ENCODE measurements at places on chromosomes 7 and 10.
A peak's percentile ranks its signal among the peaks of the same experiment; 100 is the strongest.

GRCh38 chr7:8260871-8261694 is 884 bp downstream of the ICA1 start:
- no peak for DNase-seq

- no peak for DNase-seq
These were observed 1116.2 kb downstream of the SORCS3 start for GRCh38 chr10:105757302-105757701.

GRCh38 chr10:93462371-93462770 is 19.8 kb downstream of the MYOF start:
- DNase-seq: no peak

DNA sequence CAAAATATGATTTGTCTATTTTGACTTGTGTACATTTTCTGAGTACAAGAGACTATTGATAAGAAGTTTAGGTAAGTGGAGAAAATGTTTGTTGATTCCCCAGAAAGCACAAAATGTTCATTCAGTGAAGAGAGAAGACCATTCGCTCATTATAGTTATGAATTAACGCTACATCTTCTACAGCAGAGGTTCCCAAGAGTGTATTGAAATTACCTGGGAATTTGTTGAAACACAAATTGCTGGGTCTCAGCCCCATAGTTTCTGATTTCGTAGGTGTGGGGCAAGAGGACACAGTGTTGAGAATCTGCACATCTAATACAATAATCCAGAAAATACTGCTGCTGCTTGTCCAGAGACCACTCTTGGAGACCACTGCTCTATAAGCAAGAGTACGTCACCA is 24.2 kb downstream of the JAZF1 start:
- DNase-seq: no peak

DNA sequence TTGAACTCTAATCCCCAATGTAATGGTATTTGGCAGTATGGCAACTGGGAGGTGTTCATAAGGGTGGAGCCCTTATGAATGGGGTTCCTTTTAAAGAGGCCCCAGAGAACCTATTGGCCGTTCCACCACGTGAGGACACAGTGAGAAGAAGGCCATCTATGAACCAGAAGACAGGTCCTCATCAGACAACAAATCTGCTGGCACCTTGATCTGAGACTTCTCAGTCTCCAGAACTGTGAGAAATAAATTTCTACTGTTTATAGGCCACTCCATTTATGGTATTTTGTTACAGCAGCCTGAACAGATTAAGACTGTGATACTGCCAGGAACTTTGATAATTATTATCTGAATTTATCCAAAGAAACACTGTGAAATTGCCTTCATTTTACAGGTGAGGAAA is 132.3 kb downstream of the GLI3 start:
- no peak for DNase-seq

DNA sequence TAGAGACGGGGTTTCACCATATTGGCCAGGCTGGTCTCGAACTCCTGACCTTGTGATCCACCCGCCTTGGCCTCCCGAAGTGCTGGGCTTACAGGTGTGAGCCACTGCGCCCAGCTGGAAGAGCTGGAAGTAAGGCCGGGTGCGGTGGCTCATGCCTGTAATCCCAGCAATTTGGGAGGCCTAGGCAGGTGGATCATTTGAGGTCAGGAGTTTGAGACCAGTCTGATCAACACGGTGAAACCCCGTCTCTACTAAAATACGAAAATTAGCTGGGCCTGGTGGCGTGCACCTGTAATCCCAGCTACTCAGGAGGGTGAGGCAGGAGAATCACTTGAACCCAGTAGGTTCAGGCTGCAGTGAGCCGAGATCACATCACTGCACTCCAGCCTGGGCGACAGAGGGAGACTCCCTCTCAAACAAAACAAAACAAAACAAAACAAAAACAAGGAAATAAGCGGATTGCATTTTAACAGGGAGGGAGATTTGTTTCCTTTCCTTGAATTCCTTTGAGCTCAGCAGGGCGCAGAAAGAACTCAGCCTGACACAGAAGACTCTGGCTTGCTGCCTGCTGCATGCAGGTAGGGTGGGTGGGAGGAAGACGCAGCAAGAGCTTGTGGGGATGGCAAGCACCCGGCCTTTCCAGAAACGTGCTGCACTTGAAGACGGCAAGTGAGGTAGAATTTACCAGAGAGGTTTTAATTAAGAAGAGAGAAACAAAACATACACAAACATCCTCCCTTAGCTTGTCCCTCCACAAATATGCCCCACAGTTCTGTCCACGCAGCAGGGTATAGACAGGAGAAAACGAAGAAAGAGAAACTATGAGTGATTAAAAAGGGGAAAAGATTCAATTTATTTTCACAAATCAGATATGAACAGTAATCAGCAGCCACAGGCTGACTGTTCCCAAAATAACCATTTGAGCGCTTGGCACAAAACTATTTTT is 148.0 kb downstream of the RNF216 start:
- DNase-seq: no peak

DNA sequence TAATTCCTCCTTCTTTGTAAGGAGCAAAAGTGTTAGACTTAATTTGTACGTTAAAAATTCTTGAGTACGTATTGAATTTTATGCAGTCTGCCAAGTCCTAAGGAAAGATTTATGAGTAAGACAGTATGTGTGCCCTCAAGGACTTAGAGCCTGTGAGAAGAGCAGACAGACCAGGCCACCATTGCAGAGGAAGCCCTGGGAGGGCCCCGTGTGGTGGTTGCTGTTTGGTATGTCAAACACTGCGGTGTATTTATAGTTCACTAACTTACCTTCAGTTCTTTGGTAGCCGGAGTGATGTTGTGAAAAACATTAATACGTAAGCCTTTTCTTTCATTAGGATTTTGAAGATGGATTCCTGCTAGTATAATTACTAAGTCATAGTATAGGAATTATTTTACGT is 82.9 kb downstream of the GALNT11 start:
- no peak for DNase-seq

DNA sequence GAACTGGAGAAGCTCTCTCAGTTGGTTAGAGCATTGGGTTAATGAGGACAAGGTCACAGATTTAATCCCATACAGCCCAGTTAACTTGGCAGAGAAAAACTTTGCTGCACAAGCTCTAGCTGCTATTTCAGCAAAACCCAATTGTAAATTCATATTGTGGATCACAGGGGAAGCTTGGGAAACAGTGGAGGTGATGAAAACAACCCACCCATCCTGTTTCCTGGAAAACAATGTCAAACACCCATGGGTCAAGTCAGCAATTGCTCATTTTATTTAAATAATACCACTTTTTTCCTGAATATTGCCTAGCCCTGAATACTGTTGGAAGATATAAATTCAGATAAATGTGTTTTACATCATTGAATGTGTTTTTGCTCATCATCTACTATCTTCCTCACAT is 900.6 kb upstream of the LRRTM3 start:
- no peak for DNase-seq

- DNase-seq: no peak
These were observed 3.2 kb downstream of the PYROXD2 start for GRCh38 chr10:98411768-98412167.

- DNase-seq: no peak
These were observed 19.8 kb upstream of the DNAAF5 start for GRCh38 chr7:706721-707120.

DNA sequence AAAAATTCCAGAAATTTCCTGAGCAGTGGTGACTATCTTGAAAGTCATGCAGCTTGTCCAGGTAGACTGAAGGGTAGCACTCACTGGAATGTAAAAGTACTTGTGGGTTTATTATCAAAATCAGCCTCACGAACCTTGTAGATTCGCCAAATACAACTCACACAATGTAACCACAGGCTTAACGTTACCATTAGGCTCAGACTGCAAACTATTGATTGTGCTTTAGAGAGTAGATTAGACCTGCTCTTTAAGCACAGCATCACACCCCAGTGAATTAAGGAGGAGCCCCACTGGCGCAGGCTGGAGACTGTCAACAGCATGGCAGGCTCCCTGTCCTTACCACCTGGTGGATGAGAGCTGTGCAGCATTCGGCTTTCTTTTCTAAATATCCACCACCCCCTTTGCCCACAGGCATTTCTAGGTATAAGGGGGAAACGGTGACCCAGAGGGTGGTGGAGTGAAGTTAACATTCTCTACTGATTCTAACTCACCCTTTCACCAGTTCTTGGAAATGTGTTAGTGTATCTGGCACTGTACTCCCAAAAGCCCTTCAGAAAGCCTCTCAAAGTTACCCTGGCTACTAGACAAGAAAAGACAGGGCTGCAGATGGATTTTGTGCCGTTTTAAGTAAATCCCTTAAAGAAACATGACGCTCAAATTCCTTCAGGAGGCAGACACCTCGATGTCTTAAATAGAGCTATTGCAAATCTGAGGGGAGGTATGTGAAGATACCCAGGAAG is 56.6 kb downstream of the GSDME start:
- no peak for DNase-seq

DNA sequence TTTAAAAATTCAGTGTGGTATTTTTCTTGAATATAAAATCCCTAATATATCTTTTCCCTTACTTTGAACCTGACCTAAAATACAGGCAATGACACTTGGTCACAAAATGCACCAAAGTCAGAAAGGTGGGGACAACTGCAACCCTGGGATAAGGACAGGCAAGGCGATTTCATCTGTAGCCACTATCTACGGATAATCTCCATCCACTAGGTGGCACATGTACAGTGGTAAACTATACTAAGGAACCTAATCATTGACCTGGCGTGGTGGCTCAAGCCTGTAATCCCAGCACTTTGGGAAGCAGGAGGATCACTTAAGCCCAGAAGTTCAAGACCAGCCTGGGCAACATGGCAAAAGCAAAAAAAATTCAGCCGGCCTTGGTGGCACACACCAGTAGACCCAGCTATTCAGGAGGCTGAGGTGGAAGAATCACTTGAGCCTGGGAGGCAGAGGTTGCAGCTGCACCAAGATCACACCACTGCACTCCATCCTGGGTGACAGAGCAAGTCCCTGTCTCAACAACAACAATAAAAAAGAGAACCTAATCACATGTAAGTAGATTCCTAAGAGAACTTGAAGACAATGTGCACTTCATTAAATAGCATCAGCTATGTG is 98.9 kb downstream of the KMT2C start:
- peak; percentile 54 for DNase-seq

DNA sequence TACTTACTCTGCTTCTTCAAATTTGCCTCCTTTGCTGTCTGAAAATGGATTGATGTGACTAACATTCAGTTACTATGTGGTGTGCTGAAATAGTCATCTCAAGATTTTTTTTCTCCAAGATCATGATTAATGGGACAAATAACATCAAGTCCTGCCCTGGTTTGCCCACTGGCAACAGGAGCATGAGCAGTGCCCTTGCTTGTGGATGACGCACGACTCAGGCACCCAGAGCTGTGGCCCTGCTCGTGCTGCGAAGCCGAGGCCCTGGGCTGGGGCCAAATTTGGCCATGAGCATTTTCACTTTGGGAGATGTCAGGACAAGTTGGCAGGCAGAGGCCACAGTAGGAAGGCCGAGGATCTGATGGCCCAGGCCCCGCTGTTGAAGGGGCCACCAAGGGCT is 239.8 kb upstream of the IGFBP3 start:
- no peak for DNase-seq

DNA sequence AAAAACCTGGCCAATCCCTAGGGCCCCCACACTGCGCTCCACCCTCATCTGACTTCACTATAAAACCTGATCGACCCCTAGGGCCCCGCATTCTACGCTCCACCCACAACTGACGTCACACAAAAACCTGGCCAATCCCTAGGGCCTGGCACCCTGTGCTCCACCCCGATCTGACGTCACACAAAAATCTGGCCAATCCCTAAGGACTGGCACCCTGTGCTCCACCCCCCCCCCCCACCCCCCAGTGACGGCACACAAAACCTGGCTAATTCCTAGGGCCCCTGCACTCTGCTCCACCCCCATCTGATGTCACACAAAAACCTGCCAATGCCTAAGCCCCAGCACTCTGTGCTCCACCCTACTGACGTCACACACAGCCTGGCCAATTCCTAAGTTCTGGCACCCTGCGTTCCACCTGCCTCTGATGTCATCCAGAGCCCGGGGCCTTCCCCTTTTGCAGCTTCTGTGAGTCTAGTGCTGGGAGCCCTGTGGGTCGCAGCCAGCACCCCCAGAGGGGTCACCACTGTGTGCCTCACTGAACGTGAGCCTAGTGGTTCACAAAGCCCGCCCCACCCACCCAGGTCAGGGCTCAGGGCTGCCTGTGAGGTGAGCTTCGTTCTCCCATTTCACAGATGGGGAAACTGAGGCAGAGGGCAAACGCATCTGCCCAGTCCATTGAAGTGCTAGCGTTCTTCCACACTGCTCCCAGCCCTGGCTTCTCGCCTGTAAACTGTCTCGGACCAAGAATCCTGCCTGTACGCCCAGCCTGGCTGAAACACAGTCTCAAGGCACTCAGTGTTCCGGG is 40.6 kb downstream of the MICALL2 start:
- DNase-seq: no peak

DNA sequence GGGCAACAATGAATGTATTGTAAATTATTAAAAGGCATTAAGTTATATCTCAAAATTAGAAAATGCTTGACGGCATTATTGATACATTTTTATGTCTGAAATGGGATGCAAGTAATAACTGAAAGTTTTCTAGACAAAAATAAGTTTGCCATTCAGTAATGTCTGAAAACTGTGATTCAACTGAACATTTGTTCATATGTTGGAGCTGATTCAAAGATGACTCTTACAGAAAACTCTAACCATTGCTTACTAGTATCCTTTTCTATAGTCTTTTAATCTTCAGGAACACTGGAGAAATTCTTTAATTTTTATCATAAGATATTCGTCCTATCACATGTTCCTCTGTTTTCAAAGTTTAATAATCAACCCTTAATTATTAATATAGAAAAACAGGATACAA is 71.1 kb upstream of the TFEC start:
- no peak for DNase-seq

DNA sequence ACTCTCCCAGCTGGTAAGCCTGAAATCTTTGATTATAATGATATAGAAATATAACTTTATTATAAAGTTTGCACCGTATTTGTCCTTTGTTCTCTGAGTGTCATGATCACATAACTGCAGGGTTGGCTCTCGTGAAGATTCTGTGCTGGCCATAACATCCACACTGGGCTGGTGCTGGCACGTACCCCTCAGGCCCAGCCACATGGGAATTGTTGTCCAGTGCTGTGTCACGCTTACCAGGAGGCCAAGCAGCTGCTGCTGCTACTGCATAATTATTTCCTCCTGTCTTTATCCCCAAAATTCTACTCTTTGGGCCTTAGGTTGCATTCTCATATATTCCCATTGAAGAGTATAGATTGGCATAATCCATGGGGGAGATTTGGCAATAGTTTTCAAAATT is 20.8 kb upstream of the UCN3 start:
- no peak for DNase-seq

DNA sequence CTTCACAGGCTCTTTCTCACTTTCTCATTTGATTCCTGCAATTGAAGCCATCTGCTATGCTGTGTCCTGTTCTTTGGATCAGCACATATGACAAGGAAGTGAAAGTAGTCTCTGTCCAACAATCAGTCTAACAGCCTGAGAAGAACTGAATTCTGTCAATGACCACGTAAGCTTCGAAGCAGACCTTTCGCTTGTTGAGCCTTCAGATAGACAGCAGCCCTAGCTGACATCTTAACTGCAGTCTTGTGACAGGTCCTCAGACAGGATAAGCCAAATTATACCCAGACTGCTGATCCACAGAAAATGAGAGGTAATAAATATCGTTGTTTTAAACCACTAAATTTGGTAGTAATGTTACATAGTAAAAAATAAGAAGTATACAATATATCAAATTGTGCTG is 691.0 kb upstream of the LRRTM3 start:
- no peak for DNase-seq

Data from globus pallidus (tissue), 1 donor.